ENCODE measurements at places on chromosomes 11 and 22. TPM values are rescaled to one million over a fixed set of nuclear protein-coding genes. Genes with fewer than 3 reads are reported as not detected.

DNA sequence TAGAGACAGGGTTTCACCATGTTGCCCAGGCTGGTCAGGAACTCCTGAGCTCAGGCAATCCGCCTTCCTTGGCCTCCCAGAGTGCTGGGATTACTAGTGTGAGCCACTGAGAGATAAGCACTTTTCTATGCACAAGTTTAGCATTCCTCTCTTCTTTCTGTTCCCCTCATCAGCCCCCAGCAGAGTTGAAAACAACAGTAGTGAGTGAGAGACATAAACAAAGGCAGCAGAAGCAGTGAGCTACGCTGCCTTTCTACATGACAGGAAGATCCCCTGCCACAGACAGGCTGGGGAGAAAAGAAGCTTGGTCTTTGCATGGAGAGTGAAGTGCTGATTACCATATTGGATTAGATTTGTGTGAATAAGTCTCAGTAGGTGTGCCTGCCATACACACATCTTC is 392.0 kb upstream of the KIRREL3 start:
- no peak for DNase-seq

- DNase-seq: no peak
Measured at GRCh38 chr11:69384251-69385143, 90.5 kb downstream of the MYEOV start.

The GPHA2 gene
- total RNA-seq: not detected

- no peak for DNase-seq
Measured at GRCh38 chr11:57752954-57753353, 1.3 kb upstream of the BTBD18 start.

The FERMT3 gene
- total RNA-seq: 6.3 TPM
